ENCODE measurements at places on chromosomes 6 and 20.

DNA sequence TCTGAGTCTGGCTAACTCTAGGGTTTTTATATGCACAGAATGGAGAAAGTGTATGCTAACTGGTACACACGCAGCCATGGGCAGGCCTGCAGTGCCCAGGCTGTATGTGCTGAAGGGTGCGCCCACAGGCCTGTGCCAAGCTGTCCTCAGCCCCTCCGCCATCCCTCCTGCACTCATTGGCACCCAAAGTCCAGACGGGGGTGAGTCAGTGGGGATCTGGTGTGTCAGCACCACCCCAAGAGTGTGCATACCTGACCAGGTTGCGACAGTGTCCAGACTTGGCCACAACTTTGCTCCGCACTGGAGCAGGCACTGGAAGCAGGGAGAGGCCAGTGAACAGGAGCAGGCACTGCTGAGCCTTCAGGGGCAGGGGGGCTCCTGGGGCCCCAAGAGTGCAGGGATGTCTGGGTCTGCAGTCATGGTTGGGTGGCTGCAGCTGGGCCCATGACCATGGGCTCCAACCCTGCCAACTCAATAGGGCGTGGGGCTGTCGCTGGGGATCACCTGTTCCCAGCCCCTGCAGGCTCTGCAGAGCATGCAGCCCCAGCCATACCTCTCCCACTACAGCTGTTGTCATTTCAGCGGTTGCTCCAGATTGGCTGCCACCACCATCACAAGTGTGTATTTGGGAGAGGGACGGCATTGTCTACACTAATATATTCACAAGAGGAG is 717.8 kb downstream of the EPHA7 start:
- H3K27me3 ChIP-seq: no peaks in the 10 kb centered on the region
- H3K36me3 ChIP-seq: no peaks in the 10 kb centered on the region
- H3K27ac ChIP-seq: no peak overlapping the region
- H3K4me3 ChIP-seq: no peak overlapping the region
- peak; percentile 26 for DNase-seq

DNA sequence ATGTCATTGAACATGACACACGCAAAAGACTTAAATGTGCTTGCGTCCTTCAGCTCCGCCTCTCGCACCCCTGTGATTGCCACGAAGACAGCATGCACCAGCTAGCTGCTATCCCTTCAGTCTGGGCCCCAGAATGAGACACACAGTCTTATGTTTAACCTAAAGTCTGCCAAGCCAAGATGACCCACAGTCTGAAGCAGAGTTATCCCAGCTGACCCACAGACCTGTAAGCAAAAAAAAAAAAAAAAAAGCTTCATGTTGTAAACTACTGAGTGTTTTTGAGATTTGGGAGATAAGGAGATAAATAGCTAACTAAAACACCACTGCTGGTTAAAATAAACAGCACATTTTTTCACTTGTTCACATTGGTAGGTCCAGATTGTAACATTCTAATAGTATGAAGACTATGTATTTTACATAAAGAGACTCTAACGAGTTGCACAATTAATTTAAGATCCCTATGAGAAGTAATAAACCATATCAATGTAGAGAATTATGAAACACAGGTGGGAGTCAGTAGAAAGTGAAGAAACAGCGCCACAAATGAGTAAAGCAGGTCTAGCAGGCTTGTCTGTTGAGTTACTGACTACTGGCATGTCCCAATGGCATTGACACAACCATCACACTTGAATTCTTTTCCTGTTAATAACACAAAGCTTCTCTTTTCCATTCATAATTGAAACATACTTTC is 47.4 kb upstream of the CCDC28A start:
- no peak overlapping the region for H3K4me3 ChIP-seq
- no peak for DNase-seq
- H3K4me1 ChIP-seq: no peaks in the 10 kb centered on the region
- no peaks in the 10 kb centered on the region for H3K36me3 ChIP-seq
- H3K27me3 ChIP-seq: no peaks in the 10 kb centered on the region
- no peak overlapping the region for H3K27ac ChIP-seq

DNA sequence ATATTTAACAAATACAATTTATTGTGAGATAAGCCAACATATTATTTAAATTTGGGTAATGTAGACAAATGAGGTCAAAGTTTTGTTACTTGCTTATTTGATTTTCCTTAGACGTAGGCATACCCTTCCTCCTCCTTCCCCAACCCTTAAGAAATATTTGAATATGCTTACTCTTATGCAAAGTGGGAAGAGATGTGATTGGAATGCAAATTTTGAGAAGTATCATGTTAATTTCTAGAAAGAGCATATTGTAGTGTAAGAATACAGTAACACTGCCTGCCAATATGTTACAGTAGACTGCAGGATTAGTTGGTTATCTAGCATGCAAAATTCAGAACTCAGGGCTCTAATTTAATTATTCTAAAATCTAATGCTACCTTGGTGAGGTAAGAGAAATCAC is 32.9 kb downstream of the CRISP1 start:
- H3K4me1 ChIP-seq: no peaks in the 10 kb centered on the region
- H3K36me3 ChIP-seq: no peaks in the 10 kb centered on the region
- no peak for DNase-seq

GRCh38 chr6:84675651-84676050 is 88.7 kb downstream of the TBX18 start:
- no peak for DNase-seq
- H3K4me3 ChIP-seq: no peak overlapping the region
- H3K4me1 ChIP-seq: no peaks in the 10 kb centered on the region

DNA sequence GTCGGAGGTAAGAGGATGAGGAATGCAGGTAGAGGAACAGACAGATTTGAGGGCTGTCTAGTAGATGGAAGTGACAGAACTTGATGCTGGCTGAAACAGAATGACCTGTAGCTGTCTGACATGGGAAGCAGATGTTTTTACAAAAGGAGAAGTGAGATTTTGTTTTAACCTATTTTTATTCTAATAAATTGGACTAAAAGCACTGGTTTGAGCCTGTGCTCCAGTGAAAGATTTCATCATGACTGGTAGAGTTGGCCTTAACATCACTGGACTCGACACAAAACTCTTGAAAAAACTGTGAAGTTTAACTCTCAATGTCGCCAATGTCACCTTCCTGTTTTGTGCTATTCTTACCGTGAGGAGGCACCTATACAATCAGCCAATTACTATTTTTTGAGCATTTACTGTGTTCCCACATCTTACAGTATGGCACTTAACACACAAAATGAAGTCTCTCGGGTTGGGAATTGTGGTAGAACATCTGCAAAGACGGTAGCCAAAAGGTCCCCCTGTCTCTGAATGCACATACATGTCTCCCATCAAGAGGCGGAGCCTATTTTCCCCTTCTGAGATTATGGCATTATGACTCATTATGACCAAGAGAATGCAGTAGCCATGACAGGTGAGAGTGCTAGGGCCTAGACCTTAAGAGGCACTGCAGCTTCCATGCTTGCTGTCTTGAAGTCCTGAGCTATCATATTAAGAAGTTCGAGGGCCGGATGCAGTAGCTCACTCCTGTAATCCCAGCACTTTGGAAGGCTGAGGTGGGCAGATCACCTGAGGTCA is 93.2 kb downstream of the FOXF2 start:
- H3K27me3 ChIP-seq: no peaks in the 10 kb centered on the region
- H3K4me3 ChIP-seq: no peak overlapping the region
- H3K36me3 ChIP-seq: no peaks in the 10 kb centered on the region
- no peak overlapping the region for H3K27ac ChIP-seq

DNA sequence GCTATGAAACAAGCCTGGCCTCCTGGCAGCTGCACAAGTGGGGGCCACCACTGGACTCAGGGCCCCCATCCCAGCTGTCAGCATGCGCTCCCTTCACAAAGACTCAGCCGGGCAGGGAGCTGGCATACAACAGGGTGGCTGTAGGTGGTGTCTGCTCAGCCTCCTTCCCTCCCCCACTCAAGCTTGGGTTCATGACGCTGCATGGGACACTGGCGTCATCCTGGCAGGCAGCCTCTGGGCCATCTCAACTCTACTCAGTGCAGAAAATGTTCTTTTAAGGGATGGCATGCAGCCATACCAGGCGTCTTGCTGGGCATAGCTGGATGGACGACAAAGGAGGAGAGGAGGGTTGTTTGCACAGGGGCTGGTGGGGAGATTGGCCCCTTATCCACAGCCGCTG is 30.5 kb downstream of the SAYSD1 start:
- H3K4me1 ChIP-seq: no peaks in the 10 kb centered on the region

- peak overlapping the region; percentile 21 for H3K27ac ChIP-seq
- peaks cover 46% of the 10 kb centered on the region for H3K4me1 ChIP-seq
- H3K4me3 ChIP-seq: no peak overlapping the region
- no peaks in the 10 kb centered on the region for H3K36me3 ChIP-seq
- no peaks in the 10 kb centered on the region for H3K27me3 ChIP-seq
These were observed 107.1 kb downstream of the QRSL1 start for GRCh38 chr6:106736502-106736901.

GRCh38 chr6:43877463-43878126 is 107.6 kb downstream of the VEGFA start:
- peaks cover 8% of the 10 kb centered on the region for H3K4me1 ChIP-seq
- no peak overlapping the region for H3K4me3 ChIP-seq
- H3K27me3 ChIP-seq: no peaks in the 10 kb centered on the region
- no peak for DNase-seq
- no peak overlapping the region for H3K27ac ChIP-seq

DNA sequence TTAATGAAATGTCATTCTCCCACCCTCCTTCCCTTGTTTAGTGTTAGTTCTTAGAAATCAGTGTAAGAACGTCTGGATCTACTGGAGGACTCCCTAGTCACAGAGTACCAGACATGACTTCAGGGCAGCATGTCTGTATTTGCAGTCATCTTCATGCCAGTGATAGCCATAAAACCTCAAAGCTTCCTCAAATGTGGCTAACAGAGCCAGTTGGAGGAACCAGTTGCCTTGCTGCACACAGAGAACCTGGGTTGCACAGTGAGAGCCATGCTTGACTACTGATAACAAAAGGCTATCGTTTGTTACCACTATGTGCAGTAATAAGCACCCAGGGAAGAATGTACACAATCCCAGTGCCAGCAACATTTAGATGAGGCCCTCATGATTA is 20.1 kb downstream of the NT5E start:
- no peak overlapping the region for H3K27ac ChIP-seq
- no peaks in the 10 kb centered on the region for H3K27me3 ChIP-seq
- no peaks in the 10 kb centered on the region for H3K36me3 ChIP-seq
- no peak overlapping the region for H3K4me3 ChIP-seq

DNA sequence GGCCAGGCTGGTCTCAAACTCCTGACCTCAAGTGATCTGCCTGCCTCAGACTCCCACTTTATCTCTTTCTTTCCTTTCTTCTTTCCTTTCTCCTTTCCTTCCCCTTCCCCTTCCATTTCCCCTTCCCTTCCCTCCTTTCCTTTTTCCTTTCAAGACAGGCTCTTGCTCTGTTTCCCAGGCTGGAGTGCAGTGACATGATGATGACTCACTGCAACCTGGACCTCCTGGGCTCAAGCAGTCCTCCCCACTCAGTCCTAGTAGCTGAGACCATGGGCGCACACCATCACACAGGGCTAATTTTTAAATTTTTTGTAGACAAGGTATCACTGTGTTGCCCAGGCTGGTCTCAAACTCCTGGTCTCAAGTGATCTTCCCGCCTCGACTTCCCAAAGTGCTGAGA is 377.6 kb upstream of the ZFP64 start:
- no peak overlapping the region for H3K27ac ChIP-seq
- H3K27me3 ChIP-seq: no peaks in the 10 kb centered on the region
- no peak for DNase-seq

- DNase-seq: no peak
- H3K27ac ChIP-seq: no peak overlapping the region
- no peaks in the 10 kb centered on the region for H3K27me3 ChIP-seq
- H3K4me1 ChIP-seq: no peaks in the 10 kb centered on the region
These were observed 145.2 kb upstream of the CITED2 start for GRCh38 chr6:139519571-139520031.

DNA sequence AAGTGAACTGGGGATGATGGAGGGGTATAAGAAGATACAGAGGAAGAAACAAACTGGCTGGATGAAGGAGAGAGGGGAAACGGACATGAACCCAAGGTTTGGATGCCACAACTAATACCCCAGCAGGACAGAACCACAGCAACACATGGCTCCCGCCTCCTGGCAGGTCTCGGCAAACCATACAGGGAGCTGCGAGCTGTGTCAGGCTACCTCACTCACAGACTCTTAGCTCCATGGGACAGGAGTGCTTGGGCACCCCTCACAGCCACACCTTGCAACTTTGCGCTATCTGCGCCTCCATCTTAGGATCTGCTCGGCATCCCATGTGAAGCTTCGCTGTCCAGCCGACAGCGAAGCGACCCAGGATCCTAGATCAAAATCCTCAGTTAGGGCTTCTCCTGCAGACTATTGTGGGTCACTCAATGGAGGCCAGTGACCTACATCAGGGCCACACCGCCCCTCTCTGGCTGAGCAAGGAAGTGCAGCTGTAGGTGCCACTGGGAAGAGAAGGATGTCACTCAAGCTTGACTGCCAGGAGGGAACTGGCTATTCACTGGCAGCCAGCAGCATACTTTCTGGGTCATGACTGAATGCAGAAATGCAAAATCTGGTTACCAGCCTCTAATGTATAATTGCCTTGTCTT is 174.4 kb upstream of the RIN2 start:
- H3K4me1 ChIP-seq: no peaks in the 10 kb centered on the region
- H3K27me3 ChIP-seq: no peaks in the 10 kb centered on the region
- no peak overlapping the region for H3K4me3 ChIP-seq
- no peaks in the 10 kb centered on the region for H3K36me3 ChIP-seq
- DNase-seq: peak; percentile 11

- H3K27ac ChIP-seq: no peak overlapping the region
- no peaks in the 10 kb centered on the region for H3K4me1 ChIP-seq
- DNase-seq: no peak
These were observed 60.7 kb upstream of the LTV1 start for GRCh38 chr6:143782481-143782880.

GRCh38 chr6:127403636-127404035 is 55.6 kb downstream of the KIAA0408 start:
- no peaks in the 10 kb centered on the region for H3K36me3 ChIP-seq
- no peaks in the 10 kb centered on the region for H3K4me1 ChIP-seq
- H3K27ac ChIP-seq: no peak overlapping the region
- H3K27me3 ChIP-seq: no peaks in the 10 kb centered on the region
- H3K4me3 ChIP-seq: no peak overlapping the region

- DNase-seq: no peak
- no peaks in the 10 kb centered on the region for H3K4me1 ChIP-seq
- no peak overlapping the region for H3K4me3 ChIP-seq
- no peaks in the 10 kb centered on the region for H3K36me3 ChIP-seq
- H3K27ac ChIP-seq: no peak overlapping the region
These were observed 1.4 kb downstream of the SPO11 start for GRCh38 chr20:57330998-57331397.

DNA sequence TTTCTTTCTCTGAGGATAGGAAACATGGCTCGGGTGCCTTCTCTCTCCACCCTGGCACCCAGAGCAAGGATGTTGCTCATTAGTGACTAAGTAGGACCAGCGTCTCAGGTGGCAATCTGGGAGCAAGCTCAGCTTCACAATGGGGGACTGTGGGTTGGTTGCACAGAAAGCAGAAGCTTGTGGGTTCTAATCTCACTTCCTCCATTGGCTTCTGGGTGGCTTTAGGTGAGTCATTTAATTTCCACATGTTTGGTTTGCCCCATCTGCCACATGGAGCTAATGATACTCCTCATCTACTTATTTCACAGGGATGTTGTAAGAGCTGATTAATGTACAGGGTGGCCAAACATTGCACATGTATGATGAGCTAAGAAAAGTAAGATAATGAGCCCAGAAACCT is 54.8 kb upstream of the AKIRIN2 start:
- H3K4me1 ChIP-seq: no peaks in the 10 kb centered on the region
- no peak overlapping the region for H3K4me3 ChIP-seq
- DNase-seq: no peak
- no peaks in the 10 kb centered on the region for H3K27me3 ChIP-seq
- H3K36me3 ChIP-seq: no peaks in the 10 kb centered on the region

- H3K36me3 ChIP-seq: no peaks in the 10 kb centered on the region
- no peak for DNase-seq
- H3K27ac ChIP-seq: no peak overlapping the region
- H3K27me3 ChIP-seq: no peaks in the 10 kb centered on the region
- no peak overlapping the region for H3K4me3 ChIP-seq
- no peaks in the 10 kb centered on the region for H3K4me1 ChIP-seq
These were observed 41.5 kb downstream of the MYB start for GRCh38 chr6:135222623-135223022.
